Mammary epithelial cell (primary cell): ENCODE measurements at places on chromosomes 7 and 10. TPM values are rescaled to one million over a fixed set of nuclear protein-coding genes. Genes with fewer than 3 reads are reported as not detected.

Gene AVPI1
- total RNA-seq = 31.4 and 74.1 TPM in 2 replicates

Gene PRKCQ
- 5.3 TPM for total RNA-seq

Gene RGR
- total RNA-seq = not detected

Gene CACUL1
- total RNA-seq = 49.6 and 49.8 TPM in 2 replicates

Gene ACTL6B
- not detected for total RNA-seq

Gene TMEM176A
- total RNA-seq = not detected

Gene ASB10
- not detected for total RNA-seq

Gene CUBN
- total RNA-seq = 0.24 and 0.28 TPM in 2 replicates

Gene LYZL2
- total RNA-seq = not detected in 2 replicates

Gene HOGA1
- total RNA-seq = 0.43 and 1.8 TPM in 2 replicates

Gene TFAM
- total RNA-seq = 26.2 TPM

Gene HOXA9
- total RNA-seq = 7.8 TPM

Gene STEAP1B
- 0.17 TPM for total RNA-seq

Gene SLC26A5
- total RNA-seq = not detected in 2 replicates

Gene CFAP70
- 3.0 TPM for total RNA-seq

Gene MYOZ1
- not detected in 2 replicates for total RNA-seq

Gene DPYSL4
- total RNA-seq = 3.0 TPM

Gene PPP1R17
- total RNA-seq = not detected in 2 replicates

Gene MKX
- total RNA-seq = 13.8 TPM

Gene KIAA1549
- total RNA-seq = 3.8 TPM

Gene ITPRID1
- not detected in 2 replicates for total RNA-seq

Gene UTF1
- not detected in 2 replicates for total RNA-seq
